ENCODE measurements at places on chromosomes 3 and 15.

DNA sequence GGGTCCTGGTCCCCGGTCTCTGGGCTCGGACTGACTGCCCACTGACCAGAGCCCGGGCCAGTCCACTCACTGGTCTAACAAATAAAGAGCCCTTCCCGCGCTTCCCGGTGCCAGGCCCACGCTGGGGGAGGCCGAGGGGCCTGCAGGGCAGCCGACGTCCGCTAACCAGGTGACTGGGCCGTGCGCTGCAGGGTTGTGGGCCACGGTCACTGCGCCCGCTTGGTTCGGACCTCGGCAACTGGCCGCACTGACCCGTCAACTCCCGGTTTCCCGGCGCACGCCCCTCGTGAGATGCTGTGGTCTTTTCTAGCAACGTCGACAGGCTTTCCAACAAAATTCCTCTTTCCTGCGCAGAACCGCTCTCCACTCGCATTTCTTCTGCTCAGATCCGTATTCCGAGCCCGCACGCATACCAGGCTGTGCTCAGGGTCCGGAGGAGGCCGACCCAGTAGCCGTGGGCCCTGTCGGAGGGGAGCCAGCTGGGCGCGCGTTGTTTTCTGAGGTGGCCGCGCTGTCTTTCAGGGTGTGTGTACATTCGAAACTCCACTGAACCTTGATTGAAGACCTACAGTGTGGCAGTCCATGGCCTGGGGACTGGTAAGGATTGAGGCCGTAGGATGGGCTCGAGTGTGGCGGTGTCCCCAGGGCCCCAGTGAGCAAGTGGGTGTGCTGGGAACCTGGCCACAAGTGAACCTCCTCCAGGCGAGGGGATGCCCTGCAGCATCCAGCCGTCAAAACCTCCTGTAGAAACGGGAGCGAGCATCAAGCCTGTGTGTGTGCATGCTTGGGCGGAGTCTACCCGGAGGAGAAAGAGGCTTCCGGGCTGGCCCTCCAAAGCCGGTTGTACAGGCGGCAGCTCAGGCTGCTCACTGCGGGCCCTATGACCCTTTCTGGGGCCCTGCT, 875 bp upstream of the NT5DC2 start:
- no peak for DNase-seq

- DNase-seq, result no peak
Measured at GRCh38 chr3:143902210-143902609, 53.9 kb upstream of the SLC9A9 start.

GRCh38 chr3:150603980-150604319, 829 bp downstream of the SELENOT start:
- DNase-seq, result no peak

DNA sequence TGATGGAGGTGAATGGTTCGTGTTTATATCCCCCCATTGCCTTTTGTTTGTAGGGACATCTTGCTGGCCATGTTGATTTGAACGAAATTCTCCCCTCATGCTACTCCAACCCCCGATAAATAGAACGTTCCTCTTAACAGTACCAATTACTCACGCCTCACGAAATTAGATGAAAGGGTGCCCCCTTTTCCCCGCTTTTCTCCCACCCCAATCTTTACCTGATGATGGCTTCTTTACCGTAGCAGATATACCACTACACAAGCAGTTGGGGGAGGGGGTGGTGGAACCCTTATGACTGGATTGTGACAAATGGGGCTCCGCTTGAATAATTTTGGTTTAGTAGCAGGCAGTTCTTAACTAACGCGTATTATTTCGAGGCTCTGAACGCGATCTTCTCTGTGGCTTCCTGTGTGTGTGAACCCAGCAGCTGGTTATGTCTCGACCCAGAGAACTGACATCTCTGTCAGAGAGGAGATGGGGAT, 1.1 kb downstream of the PIAS1 start:
- peak; percentile 39 for DNase-seq

DNA sequence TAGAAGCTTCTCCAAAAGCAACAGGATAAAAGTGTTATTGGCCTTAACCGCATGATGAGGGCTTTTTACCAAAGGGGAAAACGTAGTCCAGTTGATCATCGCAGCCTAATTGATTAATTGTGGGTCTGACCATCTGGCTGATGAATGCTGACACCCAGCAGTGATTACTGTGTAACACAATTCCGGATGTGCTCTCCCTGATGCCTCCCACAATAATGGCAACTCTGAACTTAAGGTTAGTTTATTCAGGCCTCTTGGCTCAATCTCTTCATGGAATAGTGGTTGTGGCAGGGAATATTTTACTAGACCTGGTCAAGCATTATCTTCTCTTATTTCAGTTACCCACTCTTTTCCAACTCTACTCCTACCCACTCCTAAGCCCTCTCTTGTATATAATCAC, 332.9 kb downstream of the TIGIT start:
- no peak for DNase-seq

GRCh38 chr15:68031404-68031803, 22.7 kb upstream of the PIAS1 start:
- no peak for DNase-seq

All from memory B cell (primary cell).